ENCODE measurements at places on chromosomes 4 and X.

DNA sequence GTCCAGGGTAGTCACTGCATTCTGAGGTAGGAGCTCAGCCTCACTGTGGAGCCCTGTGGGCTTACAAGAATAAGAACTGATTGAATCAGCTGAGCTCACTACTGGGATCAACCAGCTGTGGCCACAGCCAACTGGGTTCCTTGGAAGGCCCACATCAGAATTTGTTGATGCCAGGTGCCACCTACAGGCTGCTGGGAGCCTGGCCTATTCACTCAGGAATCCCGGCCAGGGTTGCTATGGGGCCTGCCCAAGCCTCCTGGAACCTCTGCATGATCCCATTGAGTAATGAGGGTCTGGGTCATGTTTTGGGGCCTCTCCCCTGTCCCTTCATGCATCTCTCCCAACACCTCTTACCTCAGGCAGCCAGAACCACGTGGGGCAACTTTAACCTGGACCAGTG is 53.9 kb upstream of the KIAA1210 start:
- DNase-seq = no peak

DNA sequence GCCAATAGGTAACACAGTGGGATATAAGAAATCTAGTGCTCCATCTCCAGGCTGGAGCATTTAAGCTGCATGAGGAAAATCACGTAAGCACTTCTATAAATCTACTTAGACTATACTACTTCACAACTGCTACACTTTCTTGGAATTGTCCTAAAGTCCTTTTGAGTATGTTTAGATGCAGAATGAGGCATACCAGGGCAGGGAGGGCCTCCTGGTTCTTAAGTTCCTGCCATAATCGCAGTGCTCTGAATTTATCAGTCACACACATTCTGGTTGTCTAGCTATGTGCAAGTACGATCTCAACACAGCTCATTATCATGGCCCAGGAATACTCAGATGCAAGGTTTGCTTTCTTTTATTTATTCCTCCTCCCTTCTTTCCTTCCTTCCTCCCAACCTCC is 130.3 kb downstream of the GUCY2F start:
- DNase-seq = no peak

DNA sequence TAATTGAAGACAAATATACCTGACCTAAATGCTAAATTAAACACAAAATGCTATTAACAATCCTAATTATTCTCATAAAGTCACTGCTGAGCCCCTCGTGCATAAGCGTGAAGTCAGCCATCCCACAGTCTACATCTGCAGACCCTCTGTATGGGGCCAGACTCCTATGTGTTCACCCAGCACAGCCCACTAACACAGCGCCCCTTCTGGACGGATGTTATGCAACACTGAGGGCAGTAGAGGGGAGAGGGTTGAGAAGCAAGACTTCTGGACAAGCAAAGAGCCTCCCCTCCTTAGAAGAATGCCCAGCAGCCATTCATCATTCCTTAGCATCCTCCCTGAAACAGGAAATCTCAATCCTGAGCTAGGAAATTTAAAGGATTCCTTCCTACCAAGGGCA is 7.9 kb downstream of the TRPC3 start:
- DNase-seq = no peak

GRCh38 chrX:29172880-29173279 is 585.6 kb downstream of the IL1RAPL1 start:
- DNase-seq = no peak

GRCh38 chrX:26999634-27000033 is 463.5 kb downstream of the PPP4R3C start:
- DNase-seq = no peak

DNA sequence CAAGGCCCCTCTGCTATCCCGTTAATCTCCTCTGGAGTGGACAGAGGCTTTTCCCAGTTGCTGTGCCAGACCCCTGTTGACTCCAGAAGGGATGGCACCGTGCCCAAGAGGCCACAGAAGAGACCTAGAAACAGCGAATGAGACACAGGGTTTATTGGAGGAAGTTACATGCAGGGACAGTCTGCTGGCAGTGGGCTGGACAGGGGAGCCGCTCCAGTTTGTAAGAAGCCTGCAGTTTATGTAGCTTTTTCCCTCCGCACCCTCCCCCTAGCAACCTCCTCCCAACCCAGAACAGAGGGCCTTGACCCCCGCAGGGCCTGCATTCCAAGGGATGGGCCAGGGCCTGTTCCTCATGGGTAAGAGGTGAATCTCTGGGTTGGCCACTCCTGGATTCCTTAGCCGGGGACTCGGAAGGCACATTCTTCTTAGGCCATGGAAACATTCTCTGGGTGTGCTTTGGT is 216.8 kb upstream of the PSAPL1 start:
- no peak for DNase-seq

- no peak for DNase-seq
Observed at GRCh38 chr4:156261230-156261629, 307.6 kb upstream of the CTSO start.

- DNase-seq = no peak
Observed at GRCh38 chr4:173502282-173502681, 27.7 kb downstream of the HAND2 start.

DNA sequence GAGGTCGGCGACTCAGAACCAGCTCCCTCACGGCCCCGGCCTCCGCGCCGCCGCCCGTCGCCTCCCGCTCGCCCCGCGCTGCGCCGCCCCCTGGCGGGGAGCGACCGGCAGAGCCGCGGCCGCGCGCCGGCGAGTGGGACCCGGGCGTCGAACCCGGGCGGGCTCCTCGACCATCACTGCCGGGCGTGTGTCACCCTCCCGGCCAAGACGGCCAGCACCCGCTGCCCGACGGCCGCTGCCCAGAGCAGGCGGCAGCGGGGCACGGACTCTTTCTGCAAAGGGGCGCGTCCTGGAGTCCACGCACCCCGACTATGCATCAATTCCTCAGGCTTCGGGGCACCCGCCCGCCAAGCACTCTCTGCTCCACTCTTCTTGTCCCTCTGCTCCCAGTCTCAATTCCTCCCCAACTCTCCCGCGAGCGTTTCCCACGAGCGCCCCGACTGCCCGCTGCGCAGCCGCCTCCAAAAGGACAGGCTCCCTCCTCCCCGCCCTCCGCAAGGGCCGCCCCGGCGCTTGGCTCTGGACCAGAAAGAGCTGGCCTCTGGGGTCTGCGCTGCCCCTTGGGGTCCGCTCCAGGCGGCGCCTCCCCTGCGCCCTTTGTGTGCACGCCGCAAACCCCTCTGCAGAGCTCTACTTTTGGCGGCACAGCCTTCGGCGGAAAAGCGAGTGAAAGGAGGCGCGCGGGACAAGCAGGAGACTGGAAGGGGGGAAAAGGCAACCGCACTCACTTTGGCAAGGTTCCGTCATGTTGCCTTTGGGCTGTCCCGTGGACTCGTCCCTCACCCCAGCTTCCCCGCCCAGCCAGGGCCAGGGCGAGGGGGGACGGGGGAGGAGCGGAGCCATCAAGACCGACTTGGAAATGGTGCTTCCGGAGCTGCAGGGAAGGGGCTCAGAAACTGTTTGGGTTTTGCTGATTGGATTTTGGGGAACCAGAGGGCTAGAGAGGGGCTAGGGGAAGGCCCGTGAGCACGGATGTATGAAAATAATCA is 1.0 kb downstream of the PDE5A start:
- DNase-seq = peak; percentile 22

- no peak for DNase-seq
Observed at GRCh38 chr4:7722766-7723387, 216.8 kb downstream of the AFAP1 start.

DNA sequence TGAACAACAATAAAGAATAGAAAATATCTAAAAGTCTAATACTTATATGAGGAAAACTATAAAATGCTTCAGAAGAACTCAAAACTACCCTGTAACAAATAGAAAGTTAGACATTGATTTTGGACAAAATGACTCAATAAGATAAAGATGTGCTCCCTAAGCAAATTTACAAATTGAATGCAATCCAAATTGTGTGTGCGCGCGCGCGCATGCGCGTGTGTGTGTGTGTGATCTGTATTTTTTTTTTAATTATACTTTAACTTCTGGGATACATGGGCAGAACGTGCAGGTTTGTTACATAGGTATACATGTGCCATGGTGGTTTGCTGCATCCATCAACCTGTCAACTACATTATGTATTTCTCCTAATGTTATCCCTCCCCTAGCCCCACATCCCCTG is 320.8 kb upstream of the INTU start:
- DNase-seq = no peak

- DNase-seq = no peak
Observed at GRCh38 chrX:68665502-68665901, 18.0 kb downstream of the STARD8 start.

DNA sequence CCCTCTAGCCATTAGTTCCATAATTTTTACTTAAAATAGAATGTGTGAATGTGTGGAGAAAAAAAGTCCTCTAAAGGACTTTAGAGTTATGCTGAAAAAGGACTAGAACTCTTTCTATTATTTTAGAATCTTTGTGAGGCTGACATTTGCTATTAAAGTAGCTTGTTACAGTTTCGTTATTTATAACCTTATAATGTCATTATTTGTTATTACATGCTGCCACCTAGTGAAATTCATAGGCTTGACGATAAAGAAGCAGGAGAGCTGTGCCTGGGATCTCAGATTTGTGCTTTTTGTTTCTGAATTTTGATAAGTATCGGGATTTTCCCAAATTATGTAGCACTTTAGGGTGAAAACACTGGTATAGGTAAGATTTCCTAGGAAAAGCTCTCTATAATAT is 38.5 kb upstream of the TAPT1 start:
- DNase-seq = no peak

DNA sequence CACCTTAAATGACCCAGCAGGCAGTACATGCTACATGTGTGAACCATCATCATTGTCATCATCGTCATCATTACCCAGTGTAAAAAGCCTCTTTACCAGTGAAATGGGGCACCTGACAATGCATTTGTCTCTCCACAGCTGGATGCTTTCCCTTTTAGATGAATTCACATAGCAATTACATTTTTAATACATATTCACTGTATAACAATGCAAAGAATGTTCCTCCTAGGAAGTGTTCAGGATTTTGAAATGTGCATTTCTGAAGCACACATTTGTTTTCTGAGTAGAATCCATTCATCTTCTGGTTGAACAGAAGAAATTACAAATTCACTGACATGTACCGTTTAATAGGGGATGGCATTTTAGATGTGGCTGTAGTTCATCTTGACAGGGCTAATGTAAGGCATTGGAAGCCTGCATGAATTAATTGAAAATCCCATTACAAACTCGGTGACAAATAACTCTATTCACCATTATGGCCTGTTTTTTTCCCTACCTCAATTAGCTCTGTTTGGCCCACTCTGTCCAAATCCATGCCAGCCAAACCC is 111.1 kb downstream of the SH3RF1 start:
- DNase-seq = no peak

DNA sequence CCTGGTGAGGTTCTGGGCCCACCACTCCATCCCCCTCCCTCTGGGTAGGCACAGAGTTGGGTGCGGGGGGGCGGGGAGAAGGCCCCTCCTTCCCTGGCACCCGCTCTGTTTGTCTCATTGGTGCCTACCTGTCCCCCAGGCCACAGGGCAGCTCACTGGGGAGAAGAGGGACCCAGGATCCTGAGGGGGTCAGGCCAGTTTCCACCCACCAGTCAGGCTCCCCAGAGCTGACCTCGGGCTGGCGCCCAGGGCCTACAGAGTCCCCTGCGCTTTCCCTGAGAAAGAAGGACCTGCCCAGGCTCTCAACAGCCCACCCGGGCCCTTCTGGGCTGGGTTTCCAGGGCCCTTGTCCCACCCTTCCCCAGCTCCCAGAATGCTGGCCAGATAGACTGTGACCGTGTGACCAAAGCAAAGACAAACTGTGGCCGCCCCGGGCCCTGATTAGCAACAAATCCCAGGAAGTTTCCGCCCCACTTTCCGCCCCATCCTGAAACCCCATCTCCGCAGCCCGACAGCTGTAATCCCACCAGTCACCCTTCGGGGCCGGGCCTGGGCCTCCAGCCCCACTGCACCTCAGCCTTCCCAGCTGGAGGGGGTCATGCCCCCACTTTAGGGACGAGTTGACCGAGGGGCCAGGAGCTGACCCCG is 33.8 kb upstream of the FGFR3 start:
- DNase-seq = no peak

DNA sequence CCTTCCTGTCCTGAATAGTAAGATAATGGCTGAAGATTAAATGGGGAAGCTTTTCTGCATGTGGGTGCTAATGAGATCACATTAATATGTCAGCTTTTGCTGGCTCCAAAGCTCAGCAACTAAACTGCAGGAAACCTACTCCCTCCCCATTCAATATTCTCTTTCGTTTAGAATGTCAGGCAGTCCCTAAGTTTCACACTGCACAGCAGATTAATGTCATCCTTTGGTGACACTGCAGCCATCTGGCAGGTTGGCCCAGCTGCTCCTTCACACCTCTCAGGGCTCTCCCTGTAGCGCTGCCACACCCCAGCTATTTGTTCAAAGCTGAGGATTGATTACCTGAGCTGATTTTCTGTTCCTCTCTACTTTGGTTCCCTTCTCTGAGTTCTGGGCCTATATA is 110.5 kb downstream of the KDR start:
- no peak for DNase-seq

GRCh38 chr4:74189331-74190043 is 31.6 kb downstream of the MTHFD2L start:
- DNase-seq = no peak

GRCh38 chr4:96677499-96677898 is 837.6 kb downstream of the PDHA2 start:
- no peak for DNase-seq

- no peak for DNase-seq
Observed at GRCh38 chr4:55066018-55066417, 59.4 kb downstream of the KDR start.

DNA sequence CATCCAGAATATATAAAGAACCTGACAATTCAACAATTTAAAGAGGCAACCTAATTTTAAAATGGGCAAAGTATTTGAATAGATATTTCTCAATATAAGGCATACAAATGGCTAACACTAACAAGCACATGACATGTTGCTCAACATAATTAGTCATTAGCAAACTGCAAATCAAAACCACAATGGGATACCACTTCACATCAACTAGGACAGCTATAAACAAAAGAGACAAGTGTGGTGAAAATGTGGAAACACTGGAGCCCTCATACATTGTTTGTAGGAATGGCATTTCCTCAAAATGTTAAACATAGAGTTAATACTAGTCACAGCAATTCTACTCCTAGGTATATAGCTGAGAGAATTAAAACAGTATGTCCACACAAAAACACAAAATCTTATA is 96.7 kb downstream of the CORIN start:
- DNase-seq = no peak

- DNase-seq = no peak
Observed at GRCh38 chr4:24912252-24913118, at the start of gene CCDC149. Gene CCDC149, minus strand, starts transcription at chr4:24913042. Its CDS starts 178 bp downstream, at chr4:24912864.
